ENCODE measurements at places on chromosomes 11 and 22. TPM values are rescaled to one million over a fixed set of nuclear protein-coding genes. Genes with fewer than 3 reads are reported as not detected.
A peak's percentile ranks its signal among the peaks of the same experiment; 100 is the strongest.

DNA sequence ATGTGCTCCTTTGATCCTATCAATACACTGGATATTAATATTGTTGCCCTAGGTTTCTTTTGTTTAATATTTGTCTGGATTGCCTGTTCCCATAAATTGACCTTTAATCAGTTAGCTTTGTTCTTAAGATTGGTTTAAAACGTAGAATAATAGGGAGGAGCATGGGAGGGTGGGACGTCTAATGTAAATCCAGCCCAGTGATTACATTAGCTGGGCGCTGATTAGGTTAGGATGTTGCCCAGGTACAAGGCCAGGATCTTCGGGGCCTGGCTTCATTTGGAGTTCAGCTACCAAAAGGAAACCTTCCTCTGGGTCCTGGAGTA is at the start of gene SRSF8:
SRSF8 (plus strand) TSS at position 204 of the 323 bp plus-strand sequence. CDS start 308 bp downstream, outside the sequence.
- H3K27ac ChIP-seq, result no peak within 1 kb of the TSS
- H3K4me1 ChIP-seq, result peaks cover 18% of the 10 kb centered on the region
- DNase-seq, result no peak
- peaks cover 6% of the 10 kb centered on the region for H3K36me3 ChIP-seq
- peak within 1 kb of the TSS; percentile 61 for H3K4me3 ChIP-seq
- H3K27me3 ChIP-seq, result peaks cover 9% of the 10 kb centered on the region

DNA sequence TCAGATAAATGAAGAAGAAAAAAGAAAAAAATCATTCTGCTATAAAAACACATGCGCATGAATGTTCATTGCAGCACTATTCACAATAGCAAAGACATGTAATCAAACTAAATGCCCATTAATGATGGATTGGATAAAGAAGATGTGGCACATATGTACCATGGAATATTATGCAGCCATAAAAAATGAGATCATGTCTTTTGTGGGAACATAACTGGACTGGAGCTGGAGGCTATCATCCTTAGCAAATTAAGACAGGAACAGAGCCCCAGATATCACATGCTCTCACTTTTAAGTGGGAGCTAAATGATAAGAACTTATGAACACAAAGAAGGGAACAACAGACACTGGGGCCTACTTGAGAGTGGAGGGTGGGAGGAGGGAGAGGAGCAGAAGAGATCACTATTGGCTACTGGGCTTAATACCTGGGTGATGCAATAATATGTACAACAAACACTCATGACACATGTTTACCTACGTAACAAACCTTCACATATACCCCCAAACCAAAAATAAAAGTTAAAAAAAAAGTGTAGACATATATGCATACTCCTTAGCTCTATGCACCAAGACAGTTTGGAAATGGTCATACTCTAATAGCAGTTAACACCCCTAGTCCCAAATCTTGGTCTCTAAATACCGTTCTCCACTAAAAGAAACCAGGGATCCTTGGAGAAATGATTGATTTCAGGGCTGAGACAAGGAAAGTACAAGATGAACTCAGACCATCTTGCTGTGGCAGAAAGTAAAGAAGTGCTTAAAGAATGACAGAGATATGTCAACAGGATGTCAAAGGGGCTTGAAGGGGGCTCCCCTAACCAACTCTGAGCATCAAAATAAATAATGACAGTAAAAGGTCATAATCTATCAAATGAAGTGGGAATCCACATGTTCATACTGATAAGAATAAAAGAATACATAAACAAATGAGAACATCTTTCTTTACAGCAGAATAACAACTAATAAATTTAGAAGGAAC is 17.1 kb upstream of the DDX6 start:
- no peak for DNase-seq
- H3K4me3 ChIP-seq, result no peak overlapping the region
- H3K27ac ChIP-seq, result no peak overlapping the region
- no peaks in the 10 kb centered on the region for H3K36me3 ChIP-seq

- peaks cover 9% of the 10 kb centered on the region for H3K4me1 ChIP-seq
- DNase-seq, result no peak
- H3K27me3 ChIP-seq, result no peaks in the 10 kb centered on the region
- H3K36me3 ChIP-seq, result no peaks in the 10 kb centered on the region
These were observed 1.0 kb downstream of the NUP98 start for GRCh38 chr11:3796346-3796745.

DNA sequence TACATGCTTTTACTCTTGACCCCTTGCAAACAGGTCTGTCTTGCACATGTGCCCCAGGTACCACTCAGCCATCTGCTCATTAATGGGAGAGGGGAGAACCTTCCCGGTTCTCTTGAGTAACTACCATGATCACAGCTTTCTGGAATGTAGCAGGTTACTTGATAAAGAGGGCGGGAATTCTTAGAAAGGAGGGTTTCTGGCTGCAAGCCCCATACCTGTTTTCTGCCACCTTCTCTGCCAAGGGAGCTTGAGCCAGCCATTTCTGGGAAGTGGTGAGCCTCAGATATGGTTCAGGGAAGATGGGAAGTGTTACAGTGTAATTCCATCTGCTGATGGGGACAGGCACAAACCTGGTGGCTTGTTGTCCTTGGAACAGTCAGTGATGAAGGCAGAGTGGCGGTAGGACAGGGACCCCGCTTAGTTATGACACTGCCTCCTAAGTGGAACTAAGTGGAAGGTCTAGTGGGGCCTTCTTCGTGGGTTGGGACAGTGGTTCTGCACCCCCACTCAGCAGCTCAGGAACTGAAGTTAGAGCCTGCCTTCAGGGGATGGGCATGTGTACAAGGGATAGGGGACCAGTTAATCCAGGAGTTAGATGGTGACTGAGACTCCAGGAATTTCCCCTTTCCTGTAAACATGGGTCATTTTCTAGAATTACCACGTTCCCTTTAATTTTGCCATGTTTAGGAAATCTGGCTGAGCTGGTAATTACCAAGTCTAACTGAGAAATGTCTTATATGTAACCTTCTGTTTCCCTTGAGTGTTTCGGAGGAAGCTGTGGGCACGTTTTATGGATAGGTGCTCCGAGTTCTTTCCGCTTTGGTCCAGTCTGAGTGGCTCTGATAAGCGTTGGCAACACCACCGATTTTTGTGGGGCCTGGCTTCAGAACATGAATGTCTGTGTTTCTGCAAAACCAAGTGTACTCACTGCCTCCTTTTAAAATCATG is 35.3 kb downstream of the BCR start:
- no peak overlapping the region for H3K27ac ChIP-seq
- H3K4me1 ChIP-seq, result peaks cover 33% of the 10 kb centered on the region
- H3K27me3 ChIP-seq, result no peaks in the 10 kb centered on the region
- DNase-seq, result no peak

DNA sequence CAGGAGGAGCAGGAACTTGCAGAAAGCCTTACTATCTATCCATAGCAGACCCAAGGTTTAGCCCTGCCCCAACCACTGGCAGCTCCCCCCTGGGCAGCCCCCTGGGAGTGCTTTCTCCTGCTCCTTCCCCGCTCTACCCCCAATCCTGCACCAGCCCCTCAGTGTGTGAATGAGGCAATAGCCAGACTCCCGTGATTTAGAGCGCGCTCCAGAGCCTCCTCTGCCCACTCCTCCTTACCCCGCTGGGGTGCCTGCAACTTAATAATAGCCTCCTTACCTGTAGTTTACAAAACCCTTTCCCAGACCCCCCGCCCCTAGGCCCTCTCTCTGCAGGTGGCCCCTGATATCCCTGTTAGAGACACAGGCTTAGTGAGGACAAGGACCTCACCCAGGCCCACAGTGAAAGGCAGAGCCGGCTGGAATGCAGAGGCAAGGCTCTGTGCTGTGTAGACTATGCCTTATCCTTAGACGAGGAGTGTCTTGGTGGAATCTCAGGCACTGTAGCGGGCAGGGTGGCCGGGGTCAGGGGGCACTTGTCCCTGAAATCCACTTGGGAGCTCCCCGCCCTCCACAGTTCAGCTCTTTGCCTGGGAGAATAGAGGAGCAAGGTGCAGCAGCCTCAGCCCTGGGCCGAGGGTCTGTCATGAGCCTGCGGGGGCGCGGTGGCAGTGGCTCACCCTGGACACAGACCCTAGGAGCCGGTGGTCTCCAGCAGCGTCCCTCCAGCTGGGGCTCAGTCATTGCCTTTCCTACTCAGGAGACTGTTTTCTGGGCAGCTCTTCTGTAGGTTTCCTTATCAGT is 4.3 kb upstream of the CARNS1 start:
- H3K4me3 ChIP-seq, result no peak overlapping the region
- H3K4me1 ChIP-seq, result peaks cover 22% of the 10 kb centered on the region
- no peaks in the 10 kb centered on the region for H3K36me3 ChIP-seq
- peaks cover 25% of the 10 kb centered on the region for H3K27me3 ChIP-seq
- H3K27ac ChIP-seq, result no peak overlapping the region

DNA sequence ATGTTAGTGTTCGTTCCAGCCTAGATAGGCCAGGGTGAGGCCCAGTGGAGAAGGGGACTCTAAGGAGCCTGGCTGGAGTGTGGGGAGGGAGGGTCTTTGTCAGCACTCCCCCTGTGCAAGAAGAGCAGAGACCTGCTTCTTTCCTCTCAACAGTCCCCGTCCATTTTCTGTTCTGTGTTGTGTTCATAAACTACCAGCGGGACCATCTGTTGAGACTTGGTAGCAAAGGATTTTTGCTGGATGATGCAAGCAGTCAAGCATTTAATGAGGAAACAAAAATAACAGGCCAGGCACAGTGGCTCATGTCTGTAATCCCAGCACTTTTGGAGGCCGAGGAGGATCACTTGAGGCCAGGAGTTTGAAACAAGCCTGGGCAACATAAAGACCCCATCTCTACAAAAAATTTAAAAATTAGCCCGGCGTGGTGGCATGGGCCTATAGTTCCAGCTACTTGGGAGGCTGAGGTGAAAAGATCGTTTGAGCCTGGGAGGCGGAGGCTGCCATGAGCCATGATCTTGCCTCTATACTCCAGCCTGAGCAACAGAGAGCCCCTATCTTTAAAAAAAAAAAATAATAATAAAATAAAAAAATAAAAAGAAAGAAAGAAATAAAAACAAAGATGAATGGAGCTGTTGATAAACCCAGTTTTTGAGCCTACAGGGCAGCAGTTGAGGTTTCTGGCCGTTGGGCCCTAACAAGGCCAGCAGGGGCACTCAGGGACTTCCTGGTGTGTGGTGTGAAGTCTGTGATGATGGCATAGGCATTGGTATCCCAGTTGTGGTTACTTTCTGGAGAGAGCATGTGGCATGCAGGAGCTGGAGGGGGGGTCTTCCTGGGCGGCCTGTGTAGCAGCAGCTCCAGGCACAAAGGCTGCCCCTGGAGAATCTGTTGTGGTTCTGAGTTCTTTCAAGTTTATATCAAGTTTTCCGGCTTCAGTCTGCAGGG is 1.7 kb upstream of the TXNRD2 start:
- H3K27ac ChIP-seq, result no peak overlapping the region
- peaks cover 12% of the 10 kb centered on the region for H3K4me1 ChIP-seq
- DNase-seq, result peak; percentile 40
- no peak overlapping the region for H3K4me3 ChIP-seq
- no peaks in the 10 kb centered on the region for H3K36me3 ChIP-seq

DNA sequence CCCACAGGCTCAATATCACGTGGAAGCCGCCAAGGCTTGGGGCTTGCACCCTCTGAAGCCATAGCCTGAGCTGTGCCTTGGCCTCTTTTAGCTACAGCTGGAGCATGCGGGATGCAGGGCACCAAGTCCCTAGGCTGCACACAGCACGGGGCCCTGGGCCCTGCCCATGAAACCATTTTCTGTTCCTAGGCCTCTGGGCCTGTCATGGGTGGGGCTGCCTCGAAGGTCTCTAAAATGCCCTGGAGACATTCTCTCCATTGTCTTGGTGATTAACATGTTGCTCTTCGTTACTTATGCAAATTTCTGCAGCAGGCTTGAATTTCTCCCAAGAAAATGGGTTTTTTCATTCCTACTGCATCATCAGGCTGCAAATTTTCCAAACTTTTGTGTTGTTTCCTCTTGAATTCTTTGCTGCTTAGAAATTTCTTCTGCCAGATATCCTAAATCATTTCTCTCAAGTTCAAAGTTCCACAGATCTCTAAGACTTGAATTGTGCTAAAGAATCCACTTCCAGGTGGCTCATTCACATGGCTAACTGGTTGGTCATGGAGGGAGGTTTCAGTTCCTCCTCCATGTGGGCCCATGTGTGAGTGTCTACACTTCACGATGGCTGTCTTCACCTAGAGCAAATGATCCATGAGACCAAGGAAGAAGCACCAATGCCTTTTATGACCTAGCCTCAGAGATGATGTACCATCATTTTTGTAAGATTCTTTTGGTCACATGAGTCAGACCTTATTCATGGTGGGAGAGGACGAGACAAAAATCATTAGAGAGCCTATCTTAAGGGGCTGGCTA is 7.4 kb upstream of the CREBZF start:
- no peaks in the 10 kb centered on the region for H3K36me3 ChIP-seq
- no peak overlapping the region for H3K4me3 ChIP-seq
- no peaks in the 10 kb centered on the region for H3K4me1 ChIP-seq
- DNase-seq, result no peak

GRCh38 chr11:123286761-123287160 is 91.7 kb upstream of the CLMP start:
- no peaks in the 10 kb centered on the region for H3K27me3 ChIP-seq
- no peaks in the 10 kb centered on the region for H3K4me1 ChIP-seq
- H3K36me3 ChIP-seq, result no peaks in the 10 kb centered on the region
- H3K27ac ChIP-seq, result no peak overlapping the region
- DNase-seq, result no peak
- H3K4me3 ChIP-seq, result no peak overlapping the region

GRCh38 chr11:34252651-34253050 is 105.2 kb downstream of the ABTB2 start:
- no peak for DNase-seq
- H3K27me3 ChIP-seq, result no peaks in the 10 kb centered on the region
- no peak overlapping the region for H3K4me3 ChIP-seq
- peaks cover 8% of the 10 kb centered on the region for H3K4me1 ChIP-seq
- H3K36me3 ChIP-seq, result no peaks in the 10 kb centered on the region

GRCh38 chr11:46272816-46273427 is 4.5 kb upstream of the CREB3L1 start:
- DNase-seq, result no peak
- H3K4me1 ChIP-seq, result peaks cover 23% of the 10 kb centered on the region
- peaks cover 2% of the 10 kb centered on the region for H3K27me3 ChIP-seq
- H3K4me3 ChIP-seq, result no peak overlapping the region
- no peaks in the 10 kb centered on the region for H3K36me3 ChIP-seq

DNA sequence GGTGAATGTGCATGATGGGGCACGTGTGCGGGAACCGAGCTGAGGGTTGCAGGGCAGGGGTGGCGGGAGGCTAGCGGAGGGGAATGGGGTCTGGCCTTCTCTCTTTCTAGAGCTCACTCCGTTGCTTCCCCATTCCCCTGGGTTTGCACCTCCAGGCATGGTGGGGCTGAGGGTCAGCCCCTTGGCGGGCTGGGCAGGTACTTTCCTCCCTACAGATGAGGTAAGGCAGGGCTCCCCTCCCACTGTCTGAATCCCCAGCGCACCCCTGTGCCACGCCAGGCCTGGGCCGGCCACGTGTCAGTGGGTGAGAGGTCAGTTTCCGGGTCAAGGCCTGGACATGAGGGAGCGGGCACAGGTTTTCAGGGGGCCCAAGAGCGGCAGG is 8.9 kb downstream of the SUSD2 start:
- no peaks in the 10 kb centered on the region for H3K4me1 ChIP-seq
- H3K27ac ChIP-seq, result no peak overlapping the region
- no peak overlapping the region for H3K4me3 ChIP-seq
- no peaks in the 10 kb centered on the region for H3K36me3 ChIP-seq
- no peak for DNase-seq

GRCh38 chr11:98895936-98896335 is 124.8 kb upstream of the CNTN5 start:
- H3K27ac ChIP-seq, result no peak overlapping the region
- no peaks in the 10 kb centered on the region for H3K36me3 ChIP-seq
- H3K4me3 ChIP-seq, result no peak overlapping the region

GRCh38 chr22:28023036-28023435 is 104.0 kb upstream of the PITPNB start:
- no peaks in the 10 kb centered on the region for H3K27me3 ChIP-seq
- H3K4me3 ChIP-seq, result no peak overlapping the region
- H3K36me3 ChIP-seq, result no peaks in the 10 kb centered on the region
- DNase-seq, result no peak
- H3K4me1 ChIP-seq, result peaks cover 11% of the 10 kb centered on the region
- no peak overlapping the region for H3K27ac ChIP-seq

Gene VWA5A
- 27.3 TPM for total RNA-seq

Gene MISFA
- total RNA-seq, result 0.65 TPM

Gene SMIM35
- not detected for total RNA-seq

Gene KCNJ1
- 0.41 TPM for total RNA-seq

Gene APOBEC3H
- 1.4 TPM for total RNA-seq

Gene KCNJ5
- not detected for total RNA-seq
